ENCODE measurements at places on chromosomes 4 and X. TPM values are rescaled to one million over a fixed set of nuclear protein-coding genes. Genes with fewer than 3 reads are reported as not detected.

- no peaks in the 10 kb centered on the region for H3K36me3 ChIP-seq
- H3K4me1 ChIP-seq: peaks cover 16% of the 10 kb centered on the region
- no peaks in the 10 kb centered on the region for H3K27me3 ChIP-seq
- DNase-seq: peak; percentile 88
- no peak overlapping the region for H3K4me3 ChIP-seq
Observed at GRCh38 chr4:40992472-40993295, 221.7 kb downstream of the APBB2 start.

- no peaks in the 10 kb centered on the region for H3K4me1 ChIP-seq
- peaks cover 2% of the 10 kb centered on the region for H3K27me3 ChIP-seq
- DNase-seq: peak; percentile 35
- H3K27ac ChIP-seq: peak overlapping the region; percentile 37
- no peak overlapping the region for H3K4me3 ChIP-seq
Observed at GRCh38 chrX:115067812-115068211, 50.4 kb upstream of the IL13RA2 start.

DNA sequence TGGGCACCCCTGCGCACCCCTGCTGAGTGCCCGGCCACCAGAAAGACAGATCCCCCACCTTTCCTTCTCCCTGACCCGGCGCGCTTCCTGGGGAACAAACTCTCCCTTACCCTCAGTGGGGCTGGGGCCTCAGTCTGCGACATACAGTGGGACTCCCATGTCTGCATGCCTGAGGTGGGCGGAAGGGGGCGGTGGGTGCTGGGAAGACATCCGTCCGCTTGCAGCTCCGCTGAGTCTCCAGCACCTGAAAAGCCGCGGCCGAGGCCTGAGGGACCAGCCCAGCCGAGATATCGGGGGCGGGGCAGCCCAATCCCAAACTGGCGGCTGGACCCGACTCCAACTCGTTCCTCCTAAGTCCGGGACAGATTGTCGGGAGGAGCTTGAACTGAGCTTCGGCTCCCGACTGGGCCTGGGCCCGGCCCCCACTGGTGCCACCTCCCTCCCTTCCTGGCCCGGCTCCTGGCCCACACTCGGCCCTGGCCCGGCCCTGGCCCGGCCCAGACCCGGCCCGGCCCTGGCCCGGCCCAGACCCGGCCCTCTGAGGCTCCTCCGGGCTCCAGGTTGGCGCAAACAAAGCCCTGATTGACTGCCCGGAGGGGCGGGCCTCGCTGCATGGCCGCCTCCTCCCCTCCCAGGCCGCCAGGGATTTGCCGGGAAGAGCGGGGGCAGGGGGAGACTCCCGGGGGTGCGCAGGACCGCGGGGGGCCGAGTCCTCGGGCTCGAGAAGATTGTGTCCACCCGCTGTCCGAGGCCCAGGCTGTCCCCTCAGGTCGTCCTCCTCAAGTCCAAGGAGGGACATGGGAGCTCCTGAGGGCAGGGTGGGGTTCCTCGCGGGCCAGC lies 877 bp upstream of the SLC16A2 start:
- H3K36me3 ChIP-seq: no peaks in the 10 kb centered on the region
- peak overlapping the region; percentile 94 for H3K27ac ChIP-seq
- peak overlapping the region; percentile 58 for H3K4me3 ChIP-seq
- peaks cover 4% of the 10 kb centered on the region for H3K4me1 ChIP-seq
- peak; percentile 48 for DNase-seq

DNA sequence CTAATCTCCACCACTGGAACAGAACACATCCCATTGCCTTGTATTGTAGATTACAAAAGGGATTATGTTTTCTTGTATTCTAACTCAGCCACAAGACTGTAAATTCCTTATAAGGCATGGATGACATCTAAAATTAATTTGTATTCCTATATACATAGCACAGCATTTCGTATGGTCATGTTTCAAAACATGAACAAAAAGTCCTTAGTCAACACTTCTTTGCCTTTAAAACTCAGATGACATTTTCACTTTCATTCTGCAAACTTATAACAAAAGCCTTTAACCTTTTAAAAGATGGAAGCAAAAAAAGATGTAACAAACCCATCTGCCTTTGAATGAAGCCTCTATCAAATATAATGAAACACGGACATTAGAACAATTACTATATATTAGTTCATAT lies 181.3 kb downstream of the IQCM start:
- H3K4me1 ChIP-seq: no peaks in the 10 kb centered on the region
- no peaks in the 10 kb centered on the region for H3K27me3 ChIP-seq
- no peaks in the 10 kb centered on the region for H3K36me3 ChIP-seq
- no peak for DNase-seq

DNA sequence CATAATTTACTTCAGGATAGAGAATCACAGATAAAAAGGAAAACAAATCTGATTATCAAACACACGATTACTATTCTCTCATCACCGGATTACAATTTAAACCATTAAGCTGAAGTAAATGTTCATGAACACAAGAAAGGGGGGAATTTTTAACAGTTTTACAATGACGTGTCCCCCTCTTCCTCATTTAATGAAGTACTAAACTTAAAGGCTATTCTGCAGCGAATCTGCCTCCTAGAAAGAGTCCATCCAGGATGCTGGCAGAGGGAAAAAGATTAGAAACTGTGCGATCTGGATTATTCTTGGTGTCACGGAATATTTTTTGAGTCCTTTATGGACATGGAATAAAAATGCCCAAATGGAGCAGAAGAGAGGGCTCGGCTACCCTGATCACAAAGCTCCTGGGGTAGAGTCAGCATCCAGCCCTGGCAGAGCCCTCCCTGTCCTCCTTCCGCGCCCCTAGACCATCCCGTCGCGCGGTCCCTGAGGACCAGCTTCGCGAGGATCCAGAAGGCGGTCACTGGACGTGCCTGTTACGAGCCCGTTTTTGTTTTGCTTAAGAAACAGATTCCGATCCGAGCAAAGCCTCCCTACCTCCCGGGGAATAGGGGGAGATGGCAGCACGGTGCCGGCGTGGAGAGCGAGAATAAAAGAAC lies 1.2 kb downstream of the ELF2 start:
- no peaks in the 10 kb centered on the region for H3K36me3 ChIP-seq
- no peaks in the 10 kb centered on the region for H3K27me3 ChIP-seq
- peak; percentile 41 for DNase-seq
- peak overlapping the region; percentile 61 for H3K27ac ChIP-seq
- peak overlapping the region; percentile 88 for H3K4me3 ChIP-seq
- peaks cover 7% of the 10 kb centered on the region for H3K4me1 ChIP-seq

DNA sequence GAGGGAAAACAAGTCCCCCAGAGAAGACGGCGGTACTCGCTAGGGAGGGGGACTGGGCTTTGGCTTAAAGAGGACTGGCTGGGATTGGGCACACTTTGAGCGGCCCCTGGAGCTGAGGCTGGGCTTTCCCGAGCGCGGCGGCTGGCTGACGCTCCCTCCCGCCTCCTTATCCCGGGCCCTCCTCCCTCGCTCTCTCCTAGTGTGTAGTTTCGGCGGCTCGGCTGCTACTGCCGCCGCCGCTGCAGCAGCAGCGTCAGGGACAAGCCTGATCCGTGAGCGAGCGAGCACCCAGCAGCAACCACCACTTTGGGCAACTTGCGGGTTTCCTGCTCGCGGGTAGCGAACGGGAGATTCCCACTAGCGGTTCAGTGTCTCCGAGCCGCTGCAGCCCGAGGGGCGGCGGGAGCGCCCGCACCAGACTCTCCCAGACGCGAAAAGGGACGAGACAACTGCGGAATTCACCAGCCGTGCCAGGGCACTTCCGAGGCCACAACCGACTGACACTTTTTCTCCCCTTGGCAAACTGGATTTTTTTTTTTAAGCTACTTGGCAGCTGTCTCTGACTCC lies 632 bp upstream of the PCDH7 start:
- DNase-seq: peak; percentile 68
- H3K4me1 ChIP-seq: peaks cover 2% of the 10 kb centered on the region
- H3K27ac ChIP-seq: peak overlapping the region; percentile 45

- H3K27ac ChIP-seq: no peak overlapping the region
- no peaks in the 10 kb centered on the region for H3K36me3 ChIP-seq
- H3K27me3 ChIP-seq: peaks cover 5% of the 10 kb centered on the region
- no peak for DNase-seq
- H3K4me1 ChIP-seq: no peaks in the 10 kb centered on the region
- no peak overlapping the region for H3K4me3 ChIP-seq
Observed at GRCh38 chrX:140092121-140092520, 126.8 kb upstream of the CXorf66 start.

DNA sequence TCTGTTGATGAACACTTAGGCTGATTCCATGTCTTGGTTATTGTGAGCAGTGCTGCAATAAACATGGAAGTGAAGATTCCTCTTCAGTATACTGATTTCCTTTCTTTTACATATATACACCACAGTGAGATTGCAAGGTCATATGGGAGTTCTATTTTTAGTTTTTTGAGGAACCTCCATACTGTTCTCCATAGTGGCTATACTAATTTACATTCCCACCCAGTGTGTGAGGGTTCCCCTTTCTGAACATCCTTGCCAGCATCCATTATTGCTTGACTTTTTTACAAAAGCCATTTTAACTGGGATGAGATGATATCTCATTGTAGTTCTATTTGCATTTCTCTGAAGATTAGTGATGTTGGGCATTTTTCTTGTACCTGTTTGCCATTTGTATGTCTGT lies 80.5 kb upstream of the GALNT7 start:
- no peak for DNase-seq
- no peaks in the 10 kb centered on the region for H3K4me1 ChIP-seq
- no peaks in the 10 kb centered on the region for H3K36me3 ChIP-seq
- H3K27me3 ChIP-seq: no peaks in the 10 kb centered on the region

DNA sequence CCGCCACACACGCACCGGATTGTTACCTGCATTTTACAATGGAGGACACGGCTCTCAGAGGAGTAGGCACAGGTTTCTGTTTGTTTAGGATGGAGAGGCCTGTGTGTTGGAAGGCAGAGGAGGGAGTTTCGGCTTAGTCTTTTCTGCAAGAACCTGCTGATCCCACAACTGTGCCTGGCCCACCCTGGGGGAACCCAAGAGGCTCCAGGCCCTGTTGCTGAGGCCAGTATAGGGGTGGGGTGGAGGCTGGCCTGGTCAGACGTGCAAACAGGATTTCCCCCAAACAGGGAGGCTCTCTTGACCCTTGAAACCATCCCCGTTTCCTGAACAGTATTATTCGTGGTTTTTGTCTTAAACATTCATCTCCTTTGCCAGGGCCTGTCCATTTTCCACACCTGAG lies 772 bp upstream of the SLC49A3 start:
- H3K36me3 ChIP-seq: no peaks in the 10 kb centered on the region
- no peak overlapping the region for H3K4me3 ChIP-seq
- no peak for DNase-seq
- H3K4me1 ChIP-seq: peaks cover 12% of the 10 kb centered on the region

DNA sequence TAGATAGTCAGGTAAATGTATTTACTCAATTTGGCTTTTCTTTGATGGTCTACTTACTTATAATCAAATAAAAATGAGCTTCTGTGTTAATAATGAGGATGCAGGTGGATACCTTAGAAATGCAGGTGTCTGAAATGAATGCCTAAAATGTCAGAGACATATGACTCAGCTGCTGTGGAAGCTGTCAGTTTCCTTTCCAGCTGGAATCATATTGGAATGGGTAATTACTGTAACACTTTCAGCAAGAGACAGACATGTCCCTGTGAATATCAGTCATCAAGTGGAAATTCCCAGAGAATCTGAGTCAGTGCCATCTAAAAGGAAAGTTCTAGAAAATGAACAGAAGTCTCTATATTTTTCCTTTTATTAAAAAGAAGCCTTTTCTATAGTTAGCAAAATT lies 783.0 kb upstream of the AADAT start:
- DNase-seq: no peak
- no peaks in the 10 kb centered on the region for H3K36me3 ChIP-seq
- H3K27ac ChIP-seq: no peak overlapping the region
- no peaks in the 10 kb centered on the region for H3K4me1 ChIP-seq
- H3K27me3 ChIP-seq: no peaks in the 10 kb centered on the region

GRCh38 chrX:154719132-154719675 lies 31.7 kb downstream of the GAB3 start:
- no peak overlapping the region for H3K27ac ChIP-seq
- H3K4me3 ChIP-seq: no peak overlapping the region
- H3K36me3 ChIP-seq: no peaks in the 10 kb centered on the region
- DNase-seq: peak; percentile 85
- no peaks in the 10 kb centered on the region for H3K4me1 ChIP-seq

DNA sequence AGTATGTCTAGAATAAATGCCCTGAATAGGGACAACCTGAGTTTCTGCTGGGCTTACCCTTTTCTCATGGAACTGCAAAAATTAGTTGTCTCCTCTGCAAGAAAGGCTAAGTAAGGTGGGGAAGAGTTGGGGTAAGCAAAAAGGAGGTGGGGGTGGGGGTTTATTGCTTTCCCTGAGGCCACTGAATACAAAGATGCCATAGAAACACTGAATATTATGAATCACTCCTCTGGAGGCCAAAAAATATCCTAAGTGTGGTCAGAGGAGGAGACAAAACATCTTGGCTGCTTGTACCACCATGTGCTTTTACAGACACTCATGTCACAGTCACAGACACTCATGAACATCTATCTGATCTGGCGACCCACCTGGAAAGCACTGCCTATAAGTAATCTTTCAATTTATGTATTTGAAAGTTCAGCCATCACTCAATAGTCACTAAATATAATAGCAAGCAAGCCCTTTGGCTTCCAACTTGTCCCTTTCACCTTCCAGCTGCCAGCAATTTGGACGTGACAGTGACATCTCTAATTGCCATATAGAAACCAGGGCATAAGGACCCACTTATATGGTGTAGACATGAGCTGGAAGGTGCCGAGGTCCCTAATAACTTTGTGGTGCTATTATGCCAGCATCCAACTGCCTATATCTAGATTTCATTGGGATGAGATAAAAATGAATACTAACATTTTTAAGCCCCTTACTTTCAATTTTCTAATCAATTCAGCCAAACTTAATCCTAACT lies 122.7 kb upstream of the CBR4 start:
- no peak overlapping the region for H3K4me3 ChIP-seq
- DNase-seq: no peak
- no peaks in the 10 kb centered on the region for H3K27me3 ChIP-seq
- peaks cover 38% of the 10 kb centered on the region for H3K36me3 ChIP-seq
- H3K27ac ChIP-seq: no peak overlapping the region

GRCh38 chrX:72046447-72046846 lies 85.3 kb downstream of the RTL5 start:
- no peak overlapping the region for H3K27ac ChIP-seq
- peaks cover 5% of the 10 kb centered on the region for H3K4me1 ChIP-seq
- H3K27me3 ChIP-seq: peaks cover 60% of the 10 kb centered on the region
- no peak overlapping the region for H3K4me3 ChIP-seq
- no peaks in the 10 kb centered on the region for H3K36me3 ChIP-seq
- no peak for DNase-seq

DNA sequence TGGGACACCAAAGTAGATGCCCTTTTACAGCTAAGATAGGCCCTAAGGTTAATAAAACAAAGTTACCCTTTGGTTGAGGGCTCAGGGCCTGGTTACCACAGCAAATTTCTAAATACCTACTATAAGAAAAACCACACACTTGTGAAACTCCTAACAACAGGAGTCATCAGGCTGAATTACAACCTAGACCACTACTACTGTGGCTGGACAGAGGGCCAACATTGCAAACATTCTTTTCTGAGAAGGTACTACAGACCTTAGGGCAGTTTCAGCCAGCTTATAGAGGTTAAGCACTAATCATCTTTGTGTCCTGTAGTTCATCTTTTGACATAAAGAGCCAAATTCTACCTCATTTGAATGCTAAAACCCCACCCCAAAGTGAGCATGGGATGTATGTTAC lies 504.0 kb downstream of the RAPGEF2 start:
- no peak overlapping the region for H3K27ac ChIP-seq
- H3K4me3 ChIP-seq: no peak overlapping the region
- DNase-seq: no peak
- H3K4me1 ChIP-seq: no peaks in the 10 kb centered on the region
- H3K27me3 ChIP-seq: no peaks in the 10 kb centered on the region

SLC26A1 gene
- total RNA-seq: not detected

ENPEP gene
- total RNA-seq: 0.28 TPM

GLUD2 gene
- 1.6 TPM for total RNA-seq

GAGE12E gene
- not detected for total RNA-seq

MAGEA11 gene
- total RNA-seq: not detected

SH3RF1 gene
- 29.8 TPM for total RNA-seq

Data from IMR-90 (cell line).